GM12865 (cell line): ENCODE measurements at places on chromosomes 16 and 17.
A peak's percentile ranks its signal among the peaks of the same experiment; 100 is the strongest.

GRCh38 chr16:85810097-85810741 lies 10.7 kb downstream of the COX4I1 start:
- DNase-seq: no peak

GRCh38 chr17:2174014-2174413 lies 119.1 kb downstream of the HIC1 start:
- DNase-seq: no peak

DNA sequence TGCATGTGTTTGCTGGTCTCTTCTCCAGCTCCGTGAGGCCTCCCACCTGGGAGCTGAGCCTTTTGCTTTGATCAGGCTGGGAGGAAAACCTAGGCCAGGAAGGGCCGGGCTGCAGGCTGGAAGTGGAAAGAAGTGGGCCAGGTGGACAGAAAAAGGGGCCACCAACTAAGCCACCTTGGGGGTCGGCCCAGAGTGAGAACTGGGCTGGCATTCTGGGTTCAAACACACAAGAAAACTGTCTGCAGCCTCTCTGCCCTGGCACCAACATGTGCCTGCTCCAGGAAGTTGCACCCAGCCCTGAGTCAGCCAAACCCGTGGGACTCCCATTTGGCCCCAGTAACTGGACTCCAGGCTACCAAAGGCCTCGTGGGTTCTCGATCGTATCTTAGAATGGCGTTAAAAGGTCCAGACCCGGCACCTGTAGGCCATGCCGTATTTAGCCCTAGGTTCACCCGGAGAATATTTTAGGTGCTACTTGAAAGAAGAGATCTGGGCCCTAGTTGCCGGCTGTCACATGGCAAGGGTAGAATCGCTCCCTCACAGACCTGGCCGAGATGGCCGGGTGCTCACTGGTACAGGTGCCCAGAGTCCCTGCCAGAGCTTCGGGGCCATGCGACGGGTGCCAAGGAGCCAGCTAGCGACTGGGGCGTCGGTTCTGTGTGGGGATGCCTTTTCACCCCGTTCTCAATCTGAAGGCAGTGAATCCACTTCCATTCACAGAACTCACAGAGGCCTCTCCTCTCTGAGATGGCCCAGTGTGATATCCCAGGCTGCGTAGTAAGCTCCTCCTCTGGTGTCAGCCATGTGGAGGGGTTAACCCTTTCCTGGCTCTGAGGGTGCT lies 236.6 kb downstream of the MRTFB start:
- DNase-seq: no peak

- DNase-seq: no peak
Observed at GRCh38 chr17:79044462-79044861, 20.5 kb downstream of the C1QTNF1 start.

GRCh38 chr16:86089991-86090390 lies 191.0 kb downstream of the IRF8 start:
- DNase-seq: peak; percentile 70

DNA sequence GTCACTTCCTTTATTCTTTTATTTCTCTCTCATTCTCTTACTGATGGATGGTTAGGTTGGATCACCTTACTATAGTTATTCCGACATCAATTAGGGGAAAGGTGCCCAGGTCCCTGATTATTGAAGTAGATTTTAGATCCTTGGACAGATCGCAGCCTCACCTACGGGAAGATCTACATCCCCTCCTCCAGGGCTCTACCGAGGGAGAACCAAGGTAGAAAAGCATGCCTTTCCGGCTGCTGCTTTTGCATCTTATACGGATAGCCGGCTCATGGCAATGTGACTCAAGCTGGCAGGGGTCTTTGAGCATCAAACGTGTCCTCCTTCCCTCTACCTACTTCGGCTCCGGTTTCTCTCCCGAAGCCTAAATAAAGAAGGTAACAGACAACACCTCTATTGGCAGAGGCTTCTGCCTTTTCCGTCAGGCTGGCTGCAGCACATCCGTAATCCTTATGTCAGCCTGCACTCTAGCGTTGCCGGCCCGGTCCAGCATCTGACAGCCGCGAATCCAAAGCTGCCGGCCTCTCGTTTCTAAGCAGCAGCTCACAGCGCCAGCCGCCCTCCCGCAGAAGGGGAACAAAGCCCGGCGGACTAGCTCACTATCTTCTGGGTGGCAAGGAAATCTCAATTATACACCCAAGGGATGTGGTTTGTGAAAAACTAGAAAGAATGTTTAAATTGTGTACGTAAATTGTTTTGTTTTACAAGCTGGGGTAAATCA lies 46.9 kb downstream of the IRX6 start:
- DNase-seq: no peak

GRCh38 chr17:64123114-64123513 lies 6.8 kb downstream of the ERN1 start:
- peak; percentile 21 for DNase-seq

DNA sequence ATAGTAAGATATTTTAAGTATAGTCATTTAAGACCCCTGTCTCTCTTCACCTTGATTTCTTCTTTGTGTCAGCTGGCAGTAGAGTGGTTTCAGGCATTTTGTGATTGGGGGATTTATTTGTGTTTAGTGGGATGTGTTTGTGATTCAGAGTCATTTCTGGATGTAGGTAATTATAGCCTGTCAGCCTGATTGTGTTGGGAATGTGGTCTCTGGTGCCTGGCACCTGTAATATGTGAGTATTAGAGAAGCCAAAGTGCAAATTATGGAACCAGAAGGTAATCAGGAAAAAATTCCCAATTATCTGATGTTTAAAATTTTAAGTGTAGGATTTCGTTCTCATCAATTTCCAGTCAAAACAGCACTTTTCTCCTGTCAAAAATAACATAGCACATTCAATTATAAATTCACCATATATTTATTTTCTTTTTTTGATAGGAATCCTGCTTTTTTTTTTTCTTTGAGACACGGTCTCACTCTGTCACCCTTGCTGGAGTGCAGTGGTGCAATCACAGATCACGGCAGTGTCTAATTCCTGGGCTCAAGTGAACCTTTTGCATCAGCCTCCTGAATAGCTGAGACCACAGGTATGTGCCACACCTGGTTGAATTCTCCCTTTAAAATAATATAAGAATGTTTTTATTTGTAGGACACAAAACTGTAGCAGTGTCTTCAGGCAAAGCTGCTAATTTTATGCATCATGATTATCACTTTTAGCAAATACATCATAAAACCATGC lies 42.7 kb downstream of the ATF7IP2 start:
- no peak for DNase-seq

- DNase-seq: no peak
Observed at GRCh38 chr16:10037751-10038150, 144.5 kb downstream of the GRIN2A start.

- peak; percentile 41 for DNase-seq
Observed at GRCh38 chr16:23877107-23878070, 41.6 kb downstream of the PRKCB start.

DNA sequence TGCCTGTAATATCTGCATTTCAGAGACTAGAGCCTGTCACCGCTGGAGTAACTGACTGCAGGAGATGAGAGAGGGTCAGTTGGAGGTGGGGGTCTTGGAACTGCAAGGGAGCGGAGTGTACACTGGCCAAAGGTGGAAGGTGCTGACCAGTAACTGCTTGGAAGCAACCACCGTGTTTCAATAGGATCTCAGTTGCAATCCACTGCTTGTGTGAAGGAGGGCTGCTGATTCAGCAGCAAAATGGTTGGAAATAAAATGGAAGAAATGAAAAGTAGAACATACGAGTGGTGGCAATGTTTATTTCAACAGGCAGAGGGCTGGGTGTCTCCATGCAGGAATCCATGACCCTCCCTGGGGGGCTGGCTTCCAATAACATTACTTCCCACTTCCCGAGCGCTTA lies 2.1 kb upstream of the JPH3 start:
- no peak for DNase-seq

DNA sequence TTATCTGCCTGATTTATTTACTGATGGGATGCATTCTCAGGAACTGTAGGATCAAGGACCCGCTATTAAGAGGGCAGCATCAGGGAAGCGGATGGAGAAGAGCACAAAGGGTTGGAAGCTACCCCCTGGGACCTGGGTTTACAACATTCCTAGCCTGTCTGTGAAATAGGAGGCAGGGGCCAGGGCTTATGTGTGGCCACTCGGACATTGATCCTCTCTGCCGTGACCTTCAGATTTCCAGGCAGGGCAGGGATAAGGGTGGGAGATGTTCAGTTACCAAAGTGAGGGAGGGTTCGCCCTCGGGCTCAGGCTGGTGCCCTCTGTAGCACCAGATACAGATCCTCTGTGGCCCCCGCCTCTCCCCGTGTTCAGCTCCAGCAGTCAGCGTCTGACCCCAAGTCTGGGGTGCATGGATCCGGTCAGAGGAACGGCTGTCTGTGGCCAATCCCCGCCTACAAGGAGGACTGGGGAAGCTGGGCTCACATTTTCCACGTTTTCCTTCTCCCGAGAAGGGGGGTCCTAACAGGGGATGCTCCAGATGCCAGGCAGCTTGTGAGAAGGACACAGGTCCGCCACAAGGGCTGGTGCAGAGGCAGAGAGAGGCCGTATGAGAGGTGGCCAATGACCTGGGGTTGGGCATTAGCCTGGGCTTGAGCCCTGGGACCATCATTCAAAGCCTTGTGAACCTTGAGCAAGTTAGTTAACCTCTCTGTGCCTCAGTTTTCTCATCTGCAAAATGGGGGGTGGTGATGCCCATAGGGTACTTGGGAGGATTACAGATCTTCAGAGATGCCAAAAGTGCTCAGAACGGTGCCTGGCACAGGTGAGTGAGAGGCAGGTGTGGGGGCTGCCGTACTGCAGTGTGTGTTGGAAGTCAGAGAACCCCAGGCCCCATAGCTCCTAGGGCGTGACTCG lies 48.3 kb downstream of the ATP2C2 start:
- DNase-seq: no peak

GRCh38 chr17:41452281-41452680 lies 11.5 kb upstream of the KRT38 start:
- no peak for DNase-seq

GRCh38 chr16:10402975-10403374 lies 17.1 kb downstream of the ATF7IP2 start:
- DNase-seq: no peak

- no peak for DNase-seq
Observed at GRCh38 chr17:78891406-78892061, 11.5 kb downstream of the CEP295NL start.

- peak; percentile 73 for DNase-seq
Observed at GRCh38 chr17:59827721-59828477, 64.8 kb downstream of the TUBD1 start.

GRCh38 chr17:2547176-2547575 lies 35.5 kb upstream of the METTL16 start:
- no peak for DNase-seq

- DNase-seq: no peak
Observed at GRCh38 chr17:31877911-31878702, 19.1 kb upstream of the COPRS start.

DNA sequence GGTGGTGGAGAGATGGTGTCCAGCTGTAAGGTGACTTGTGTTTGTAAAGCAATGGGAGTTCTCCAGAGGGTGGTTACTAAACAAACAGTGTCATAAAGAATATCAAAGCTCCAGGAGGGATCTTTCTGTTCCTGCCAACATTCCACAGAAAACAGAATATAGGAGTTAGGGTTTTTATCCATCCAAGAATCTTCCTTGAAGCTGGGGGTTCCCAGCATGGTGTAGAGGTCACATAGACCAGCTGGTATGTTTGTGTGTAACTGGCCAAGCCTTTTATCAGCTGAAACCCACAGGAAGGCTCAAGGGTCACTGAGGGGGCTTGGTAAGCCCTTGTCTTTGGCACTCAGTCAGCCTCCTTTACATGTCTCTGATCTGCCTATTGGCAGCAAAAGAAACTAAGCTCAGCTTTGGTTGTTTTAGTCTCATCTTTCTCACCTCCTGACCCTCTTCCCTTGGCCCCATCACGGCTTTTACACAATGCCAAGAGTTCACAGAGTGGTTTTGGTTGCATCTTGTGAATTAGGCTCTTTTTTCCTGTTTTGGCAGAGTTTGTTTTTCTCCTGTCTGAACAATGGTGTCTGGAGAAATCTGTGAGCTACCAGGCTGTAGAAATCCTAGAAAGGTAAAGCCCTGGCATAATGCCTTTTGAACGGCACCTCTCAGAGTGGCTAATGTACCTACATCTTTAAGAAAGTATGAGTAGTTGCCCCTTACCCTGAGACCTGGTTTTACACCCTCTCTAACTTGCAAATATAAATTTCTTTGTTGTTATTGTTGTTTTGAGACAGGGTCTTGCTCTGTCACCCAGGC lies 4.6 kb downstream of the CNTD1 start:
- DNase-seq: no peak

DNA sequence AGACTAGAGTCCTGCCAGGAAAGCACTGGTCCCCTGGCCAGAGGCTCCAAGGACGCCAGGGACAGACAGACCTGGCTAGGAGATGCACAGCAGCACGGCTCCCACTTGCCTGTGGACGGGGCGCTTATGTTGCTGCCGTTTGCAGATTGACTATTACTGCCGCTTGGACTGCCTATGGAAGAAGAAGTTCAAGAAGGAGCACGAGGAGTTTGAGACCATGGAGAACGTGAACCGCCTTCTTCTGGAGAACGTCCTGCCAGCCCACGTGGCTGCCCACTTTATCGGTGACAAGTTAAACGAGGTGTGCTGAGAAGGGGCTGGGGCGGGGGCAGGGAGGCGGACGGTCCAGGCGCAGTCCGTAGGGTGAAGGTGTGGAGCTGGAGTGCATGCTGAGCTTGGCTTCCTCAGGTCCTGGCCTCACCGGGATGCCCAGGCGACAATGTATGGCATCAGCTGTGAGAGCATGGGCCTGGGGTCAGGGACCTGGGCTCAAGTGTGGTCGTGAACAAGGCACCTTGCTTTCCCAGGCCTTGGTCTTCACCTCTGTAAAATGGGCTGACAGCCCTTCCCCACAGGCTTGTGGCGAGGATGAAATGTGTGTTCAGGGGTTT lies 45.6 kb downstream of the ADCY7 start:
- no peak for DNase-seq

GRCh38 chr16:19029980-19030379 lies 37.4 kb upstream of the COQ7 start:
- DNase-seq: no peak

GRCh38 chr16:28561557-28562187 lies 8.0 kb downstream of the SGF29 start:
- DNase-seq: no peak

- no peak for DNase-seq
Observed at GRCh38 chr16:67167588-67167987, 2.8 kb upstream of the NOL3 start.

DNA sequence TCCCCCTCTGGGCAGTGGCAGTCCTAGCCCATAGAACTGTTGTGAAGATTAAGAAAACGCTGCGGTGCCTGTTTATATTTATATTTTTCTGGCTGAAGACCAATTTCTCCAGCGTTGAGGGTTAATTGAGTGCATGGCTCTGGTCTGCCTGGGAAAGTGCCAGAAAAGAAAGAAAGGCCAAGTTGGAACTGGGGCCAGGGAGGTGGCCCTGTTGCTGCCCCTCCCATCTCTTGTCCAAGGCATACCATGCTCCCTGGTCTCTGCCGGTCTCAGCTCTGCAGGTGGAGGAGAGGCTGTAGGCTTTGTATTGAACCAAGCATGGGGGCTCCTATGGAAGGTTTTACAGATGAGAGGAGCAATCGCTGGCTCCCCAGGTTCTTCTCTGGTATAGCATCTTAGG lies 124.7 kb downstream of the MGAT5B start:
- no peak for DNase-seq

GRCh38 chr16:73322856-73323255 lies 274.9 kb upstream of the ZFHX3 start:
- no peak for DNase-seq

- DNase-seq: no peak
Observed at GRCh38 chr16:54236773-54237172, 49.8 kb downstream of the IRX3 start.
